ENCODE measurements at places on chromosomes 11 and 22.

DNA sequence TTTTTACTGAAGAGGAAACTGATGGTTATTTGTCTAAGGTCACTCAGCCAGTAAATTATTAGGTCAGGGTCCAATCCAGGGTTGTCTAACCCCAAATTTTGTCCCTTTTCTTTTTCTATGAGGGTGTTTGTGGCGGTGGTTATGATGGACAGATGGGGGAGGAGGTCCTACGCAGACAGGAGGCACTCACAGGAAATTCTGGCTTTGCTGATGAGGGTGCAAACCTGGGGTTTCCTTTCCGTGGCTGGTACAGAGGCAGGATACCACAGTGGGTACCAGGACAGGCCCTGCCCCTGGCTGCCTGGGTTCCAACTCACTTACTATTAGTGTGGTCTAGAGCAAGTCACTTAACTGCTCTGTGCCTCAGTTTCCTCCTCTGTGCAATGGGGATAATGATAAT, 91.0 kb downstream of the RRM1 start:
- DNase-seq, result no peak

DNA sequence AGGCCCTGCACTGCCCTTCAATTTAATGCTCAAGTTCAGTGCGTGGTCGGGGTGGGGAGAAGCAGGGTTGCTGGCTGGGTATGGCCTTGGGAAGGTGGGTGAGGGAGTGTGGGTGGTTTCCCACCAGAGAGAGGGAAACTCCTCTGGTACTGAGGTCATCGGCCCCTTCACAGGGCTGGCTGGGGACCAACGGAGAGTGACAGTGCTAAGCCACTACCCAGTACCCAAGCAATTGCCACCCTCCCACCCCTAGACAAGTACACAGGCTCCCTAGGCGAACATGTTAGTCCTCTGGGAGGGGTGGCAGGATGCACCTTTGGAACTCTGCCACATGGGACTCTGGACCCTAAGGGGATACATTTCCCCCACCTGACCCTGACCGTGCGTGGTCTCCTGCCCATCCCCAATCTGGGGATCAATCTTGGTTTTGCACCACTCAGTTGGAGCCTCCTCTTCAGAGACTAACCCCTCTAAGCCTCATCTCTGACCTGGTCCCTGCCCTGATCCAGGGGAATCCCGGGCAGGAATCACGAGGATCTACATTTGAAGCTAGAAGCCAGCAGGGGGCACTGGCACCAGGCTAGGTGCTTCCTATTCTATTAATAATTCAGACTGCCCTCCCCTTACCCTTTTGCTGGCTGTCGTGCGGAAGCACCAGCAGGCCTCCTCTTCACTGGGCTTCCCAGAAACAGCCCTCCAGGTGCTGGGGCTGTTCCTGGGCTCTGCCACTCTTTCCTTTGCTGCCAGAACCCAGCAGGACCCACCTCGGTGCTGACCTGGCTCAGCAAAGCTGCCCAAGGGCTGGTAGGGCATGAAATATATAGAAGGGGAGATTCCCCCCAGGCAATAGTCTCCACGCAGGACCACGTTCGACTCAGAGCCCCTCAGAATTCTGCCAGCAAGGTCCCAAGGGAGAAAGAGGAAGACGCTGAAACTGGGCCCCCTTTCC, 377.7 kb downstream of the TENM4 start:
- DNase-seq, result no peak

- DNase-seq, result no peak
These were observed 803.0 kb upstream of the FAT3 start for GRCh38 chr11:91421641-91422040.

DNA sequence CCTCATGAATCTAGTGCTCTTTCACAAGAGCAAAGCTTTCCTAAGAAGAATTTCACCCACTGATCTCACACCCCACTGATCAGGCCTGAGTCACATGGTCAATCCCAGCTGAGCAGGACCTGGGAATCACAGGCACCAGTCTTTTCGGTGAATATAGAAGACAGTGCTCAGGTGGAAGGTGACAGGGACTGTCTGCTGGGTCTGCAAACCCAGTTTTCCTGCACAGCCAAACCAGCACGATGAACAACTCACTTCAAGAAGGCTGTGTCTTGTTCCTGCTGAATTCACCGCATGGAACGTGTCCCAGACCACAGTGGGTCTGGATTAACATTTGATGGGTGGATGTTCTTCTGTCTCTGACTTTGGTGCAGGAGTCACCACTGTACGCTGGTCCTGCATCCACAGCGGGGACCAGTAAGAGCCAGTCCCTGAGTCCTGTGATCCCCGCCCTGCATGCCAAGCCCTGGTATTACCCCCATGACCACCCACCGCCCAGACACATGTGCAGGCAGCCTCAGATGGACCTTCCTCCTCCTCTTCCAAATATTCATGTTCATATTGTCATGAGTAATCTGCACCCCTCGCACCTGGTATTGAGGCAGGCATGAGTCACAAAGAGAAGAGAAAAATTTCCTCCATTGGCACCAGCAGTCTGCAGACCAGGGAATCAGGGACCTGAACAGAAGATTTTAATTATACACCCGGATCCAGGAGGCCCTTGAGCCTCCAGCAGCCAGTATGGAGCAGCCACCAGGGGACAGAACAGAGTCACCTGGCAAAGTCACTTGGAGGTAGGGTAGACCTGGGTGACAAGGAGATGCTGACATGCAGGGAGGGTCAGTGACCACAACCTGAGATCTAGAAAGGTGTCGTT, 8.6 kb upstream of the IGLL5 start:
- no peak for DNase-seq

DNA sequence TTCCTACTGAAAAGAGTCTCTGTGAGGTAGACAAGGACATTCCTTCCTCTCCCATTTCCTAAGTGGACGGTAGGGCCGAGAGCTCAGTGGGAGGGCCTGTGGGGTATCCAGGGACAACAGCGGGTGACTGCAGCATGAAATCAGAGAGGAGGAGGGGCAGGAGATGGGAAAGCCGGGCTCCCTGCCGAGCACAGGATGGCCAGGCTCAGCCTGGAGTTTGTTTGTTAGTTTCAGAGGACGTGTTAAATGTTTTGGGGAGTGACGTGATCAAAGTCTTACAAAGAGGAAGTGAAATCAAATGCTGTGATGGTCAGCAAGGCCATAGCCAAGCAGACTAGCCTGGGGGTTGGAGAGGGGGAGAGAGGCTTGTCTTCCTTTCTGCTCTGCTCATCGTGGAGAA, 152.7 kb downstream of the ADAMTS15 start:
- DNase-seq, result peak; percentile 81

DNA sequence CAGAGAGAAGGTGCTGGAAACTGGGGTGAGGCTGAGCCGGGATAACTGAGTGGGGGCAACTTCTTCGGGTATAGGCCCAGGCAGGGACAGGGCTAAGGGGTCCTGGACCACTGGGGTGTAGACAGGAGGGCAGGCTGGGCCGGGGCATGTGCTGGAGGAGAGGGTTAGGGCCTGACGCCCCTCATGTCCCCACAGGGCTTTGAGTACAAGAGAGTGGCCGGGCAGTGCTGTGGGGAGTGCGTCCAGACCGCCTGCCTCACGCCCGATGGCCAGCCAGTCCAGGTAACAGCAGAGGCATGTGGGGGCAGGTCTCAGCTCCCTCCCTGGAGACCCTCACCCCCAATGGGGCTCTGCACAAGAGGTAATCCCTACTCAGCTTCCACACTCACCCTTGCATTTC, 36.7 kb downstream of the MUC5B start:
- no peak for DNase-seq

DNA sequence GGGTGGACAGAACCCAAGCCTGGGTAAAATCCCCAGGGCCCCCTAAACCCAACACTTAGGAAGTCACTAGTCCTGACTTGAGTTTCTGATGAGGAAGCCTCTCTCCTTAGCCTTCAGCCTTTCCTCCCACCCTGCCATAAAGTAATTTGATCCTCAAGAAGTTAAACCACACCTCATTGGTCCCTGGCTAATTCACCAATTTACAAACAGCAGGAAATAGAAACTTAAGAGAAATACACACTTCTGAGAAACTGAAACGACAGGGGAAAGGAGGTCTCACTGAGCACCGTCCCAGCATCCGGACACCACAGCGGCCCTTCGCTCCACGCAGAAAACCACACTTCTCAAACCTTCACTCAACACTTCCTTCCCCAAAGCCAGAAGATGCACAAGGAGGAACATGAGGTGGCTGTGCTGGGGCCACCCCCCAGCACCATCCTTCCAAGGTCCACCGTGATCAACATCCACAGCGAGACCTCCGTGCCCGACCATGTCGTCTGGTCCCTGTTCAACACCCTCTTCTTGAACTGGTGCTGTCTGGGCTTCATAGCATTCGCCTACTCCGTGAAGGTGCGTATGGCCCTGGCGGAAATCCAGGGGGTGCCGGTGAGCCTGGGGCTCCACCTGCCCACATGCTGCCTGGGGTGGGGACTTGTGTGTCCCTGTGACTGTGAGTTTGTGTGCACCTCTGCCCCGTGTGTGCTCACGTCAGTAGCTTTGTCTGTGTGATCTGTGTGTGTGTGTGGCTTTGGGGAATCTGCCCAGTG, at the start of gene IFITM1:
Gene IFITM1, plus strand, starts transcription at position 254 of the 767 bp plus-strand sequence. Its CDS starts 131 bp downstream, at position 385.
- peak; percentile 53 for DNase-seq

- DNase-seq, result peak; percentile 84
These were observed 50.5 kb downstream of the MAPK1 start for GRCh38 chr22:21816787-21817496.

DNA sequence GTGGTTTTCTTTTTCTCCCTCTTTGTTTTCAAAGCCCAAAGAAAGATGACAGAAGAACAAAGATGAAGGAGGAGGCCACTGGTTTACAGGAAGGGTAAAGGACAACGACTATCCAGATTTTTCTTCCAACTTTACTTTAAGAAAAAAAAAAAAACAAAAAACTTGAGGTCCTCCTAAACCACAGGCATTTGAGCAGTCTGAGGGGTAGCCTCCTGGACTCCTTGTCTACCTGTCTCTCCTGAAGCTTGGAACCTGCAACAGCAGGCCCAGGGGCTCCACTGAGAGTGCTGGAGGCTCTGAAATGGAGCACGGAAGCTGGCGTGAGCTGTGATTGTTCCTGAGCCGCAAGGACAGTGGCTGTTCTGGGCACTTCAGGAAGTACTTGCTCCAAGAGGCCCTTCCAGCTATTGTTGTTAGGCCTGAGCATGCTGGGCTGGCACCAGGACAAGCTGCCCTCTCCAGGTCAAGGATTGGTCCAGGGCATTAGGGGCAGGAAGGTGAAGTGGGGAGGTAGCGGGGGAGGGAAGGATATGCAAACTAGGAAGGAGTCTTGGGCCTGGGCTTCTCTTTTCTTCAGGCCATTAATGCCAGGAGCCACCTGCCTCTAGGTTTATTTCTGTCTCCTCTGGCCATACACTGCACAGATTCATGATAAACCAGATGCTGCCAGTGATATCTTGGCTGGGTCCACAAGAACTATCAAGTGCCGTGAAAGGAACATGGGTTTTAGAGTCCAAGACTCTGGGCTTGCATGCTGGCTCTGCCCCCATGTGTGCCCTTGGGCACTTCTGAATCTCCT, 147.3 kb downstream of the CCDC34 start:
- DNase-seq, result no peak

- DNase-seq, result no peak
These were observed 47.3 kb downstream of the CCDC81 start for GRCh38 chr11:86421946-86422345.

GRCh38 chr22:23437779-23438178, 142.3 kb downstream of the IGLL1 start:
- no peak for DNase-seq

Data from fibroblast of the conjunctiva (primary cell).